AG04449 (cell line): ENCODE measurements at places on chromosomes 1 and 21.

DNA sequence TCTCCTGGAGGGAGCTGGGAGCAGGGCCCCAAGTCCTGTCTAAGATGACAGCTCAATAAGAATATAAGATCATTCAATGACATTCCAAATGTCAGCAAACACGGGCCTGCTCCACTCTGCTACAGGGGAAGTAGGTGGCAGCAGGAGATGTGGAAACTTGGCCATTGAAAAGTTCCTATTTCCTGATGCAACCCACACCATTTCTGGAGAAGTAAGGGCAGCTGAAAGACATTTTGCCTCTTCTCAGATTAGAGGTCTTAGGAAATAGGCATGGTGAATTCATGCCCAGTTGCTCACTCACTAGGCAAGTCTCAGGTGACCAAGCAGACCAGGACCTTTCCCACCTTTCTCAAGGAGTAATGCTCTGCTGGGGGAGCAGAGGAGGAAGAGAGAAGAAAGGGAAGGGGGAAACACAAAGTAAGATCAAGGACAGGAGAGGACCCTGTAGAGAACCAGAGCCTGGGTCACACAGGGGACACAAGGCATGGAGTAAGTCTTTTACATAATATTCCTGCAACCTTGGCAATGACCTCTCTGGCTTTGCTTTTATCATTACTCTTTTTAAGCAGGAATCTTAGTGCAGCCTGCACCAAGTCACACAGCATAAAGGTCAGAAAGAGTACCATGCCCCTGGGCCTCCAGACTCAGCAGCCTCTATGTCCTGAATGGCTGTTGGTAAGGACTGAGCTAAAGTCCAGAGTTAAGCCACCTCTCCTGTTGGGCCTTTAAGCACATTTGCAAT, 68.9 kb downstream of the DMAP1 start:
- DNase-seq = no peak

- peak; percentile 51 for DNase-seq
Measured at GRCh38 chr1:245500546-245500945, 345.8 kb downstream of the KIF26B start.

DNA sequence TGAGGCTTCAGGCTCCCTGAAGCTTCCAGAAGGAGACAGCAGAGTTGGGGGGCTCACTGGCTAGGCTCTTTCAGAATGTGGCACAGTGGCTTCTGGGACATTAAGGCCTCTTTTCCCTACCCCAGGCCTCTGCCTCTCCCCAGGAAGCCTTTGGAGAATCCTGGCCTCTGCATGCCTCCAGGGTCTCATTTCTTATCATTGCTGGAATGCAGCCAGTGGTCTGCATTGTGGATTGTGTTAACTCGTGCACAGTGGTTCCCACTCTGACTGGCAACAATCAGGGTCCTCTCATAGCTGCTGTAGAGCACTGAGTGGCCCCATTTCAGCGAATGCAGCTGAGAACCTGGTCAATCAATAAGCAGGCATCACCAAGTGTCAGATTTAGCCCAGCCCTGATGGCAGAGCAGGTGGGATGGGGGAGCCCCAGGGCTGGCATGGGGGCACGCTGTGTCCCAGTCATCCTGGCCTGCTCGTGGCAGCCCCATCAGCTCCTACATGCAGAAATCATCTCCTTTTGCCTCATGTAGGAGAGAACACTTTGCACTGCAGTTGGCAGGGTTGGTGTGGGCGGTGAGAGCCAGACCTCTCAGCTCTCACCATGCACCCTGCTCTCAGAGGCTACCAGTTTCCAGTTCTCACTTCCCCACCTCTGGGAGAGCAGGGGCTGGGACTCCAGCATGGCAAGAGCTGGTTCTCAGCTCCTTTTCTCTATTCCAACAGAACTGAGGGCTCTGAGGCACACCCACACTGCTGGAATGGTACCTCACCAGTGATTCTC, 13.4 kb downstream of the ADORA1 start:
- DNase-seq = no peak

DNA sequence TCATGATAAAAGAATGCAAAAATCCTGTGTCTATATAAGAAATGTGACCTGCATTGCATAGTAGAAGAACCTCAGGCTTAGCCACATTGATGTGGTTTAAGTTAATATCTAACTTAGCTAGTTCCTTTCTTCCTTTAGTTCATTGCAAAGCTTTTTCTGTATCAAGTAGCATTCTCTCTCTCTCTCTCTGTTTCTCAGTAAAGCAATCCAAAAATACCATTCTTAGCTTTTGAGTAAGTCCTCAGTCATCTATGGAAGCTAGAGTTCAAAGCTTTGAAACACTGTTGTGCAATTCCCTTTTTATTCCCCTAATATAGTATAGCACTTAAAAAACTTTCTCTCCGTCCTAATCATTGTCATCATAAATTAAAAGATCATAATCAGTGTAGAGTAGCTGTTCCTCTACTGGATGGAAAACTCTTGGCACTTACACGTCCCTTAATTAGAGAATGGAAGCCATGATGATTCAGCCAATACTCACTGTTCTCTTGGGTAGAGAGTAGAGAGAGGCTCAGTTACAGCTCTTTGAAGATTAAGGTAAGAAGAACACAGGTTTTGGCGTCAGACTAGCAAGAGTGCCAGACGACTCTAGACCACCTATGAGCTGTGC, 350.3 kb upstream of the LYPLAL1 start:
- DNase-seq = peak; percentile 88

DNA sequence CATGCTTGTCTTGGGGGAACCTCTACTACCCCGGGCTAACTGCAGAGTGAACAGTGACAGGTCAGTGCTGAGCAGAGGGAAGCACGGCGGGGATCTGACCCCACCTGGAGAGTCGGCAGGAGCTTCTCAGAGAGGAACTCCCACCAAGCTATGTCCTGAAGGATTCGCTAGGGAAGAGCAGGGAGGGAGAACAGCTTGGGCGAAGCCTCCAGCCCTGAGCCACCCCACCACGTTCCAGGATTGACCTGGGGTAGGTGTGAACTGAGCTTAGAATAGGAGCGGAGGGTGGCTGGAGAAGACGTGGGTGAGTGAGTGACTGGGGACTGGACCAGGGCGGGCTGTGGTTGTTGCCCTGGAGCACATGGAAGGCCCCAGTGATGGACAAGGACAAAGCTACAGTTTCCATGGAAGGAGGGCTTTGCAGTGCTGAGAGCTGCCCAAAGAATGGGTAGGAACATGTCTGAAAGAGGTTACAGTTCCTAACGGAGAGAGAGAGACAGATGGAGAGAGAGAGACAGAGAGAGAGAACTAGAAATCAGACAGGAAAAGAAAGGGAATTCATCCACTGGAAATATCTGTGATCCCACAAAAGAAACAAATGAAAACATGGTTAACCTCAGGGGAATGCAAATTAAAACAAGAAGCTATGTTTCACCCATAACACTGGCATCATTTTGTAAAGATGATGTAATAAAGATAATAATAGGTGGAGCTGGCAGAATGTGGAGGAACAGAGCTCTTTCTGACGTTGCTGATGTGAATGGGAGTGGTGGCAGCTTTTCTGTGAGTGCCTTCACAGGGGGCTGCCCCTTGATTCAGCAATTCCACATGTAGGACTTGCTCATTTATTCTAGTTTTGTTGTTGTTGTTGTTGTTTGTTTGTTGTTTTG, 17.2 kb downstream of the BSND start:
- no peak for DNase-seq

DNA sequence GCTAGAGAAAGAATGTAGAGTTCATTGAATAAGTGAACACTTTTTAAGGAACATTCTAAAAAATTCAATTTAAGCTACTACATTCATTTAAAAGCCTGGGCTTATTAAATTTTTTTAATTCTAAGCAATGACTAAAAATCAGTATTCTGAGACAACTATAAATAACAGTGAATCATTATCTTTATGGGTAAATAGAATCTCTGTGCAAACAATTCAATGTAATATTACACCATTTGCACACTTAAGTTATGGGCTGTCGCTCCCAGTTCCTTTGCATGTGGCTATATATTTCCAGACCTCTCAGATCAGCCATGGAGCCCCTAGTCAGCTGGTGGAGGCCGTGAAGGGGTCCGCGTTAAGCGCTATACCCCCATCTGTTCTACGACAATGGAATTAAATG, 65.1 kb downstream of the KCNK1 start:
- DNase-seq = no peak

- DNase-seq = no peak
Measured at GRCh38 chr1:116424438-116424837, 51.4 kb downstream of the ATP1A1 start.

- DNase-seq = no peak
Measured at GRCh38 chr1:200991097-200991614, 32.4 kb downstream of the KIF21B start.

GRCh38 chr1:101112051-101112780, 86.6 kb upstream of the DPH5 start:
- DNase-seq = no peak

- no peak for DNase-seq
Measured at GRCh38 chr1:218304281-218305039, 19.4 kb downstream of the RRP15 start.

- DNase-seq = no peak
Measured at GRCh38 chr1:194795917-194796593, 1609.6 kb upstream of the B3GALT2 start.

DNA sequence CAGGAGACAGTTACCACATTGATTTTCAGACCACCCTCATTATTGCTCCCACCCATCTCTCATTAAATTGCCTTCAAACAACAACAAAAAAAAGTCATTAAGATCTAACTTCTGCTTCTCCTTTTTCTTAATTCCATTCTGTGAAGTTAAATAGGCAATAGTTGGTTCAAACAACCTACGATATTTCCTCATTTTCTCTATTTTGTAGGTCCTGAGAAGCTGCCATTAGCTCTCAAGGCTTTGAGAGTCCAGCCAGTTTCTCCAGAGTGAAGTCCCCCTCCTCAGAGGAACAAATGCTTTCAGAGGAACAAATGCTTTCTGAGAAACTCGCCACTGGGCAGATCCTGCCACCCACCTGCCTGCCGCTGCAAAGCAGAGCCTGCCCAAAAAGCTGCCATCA, 125.6 kb downstream of the ETS2 start:
- no peak for DNase-seq
